ENCODE measurements at places on chromosomes 2 and 18. TPM values are rescaled to one million over a fixed set of nuclear protein-coding genes. Genes with fewer than 3 reads are reported as not detected.
A peak's percentile ranks its signal among the peaks of the same experiment; 100 is the strongest.

UPP2 gene
- total RNA-seq: not detected

- no peak for DNase-seq
These were observed 156.4 kb downstream of the SMAD7 start for GRCh38 chr18:48794251-48794970.

GRCh38 chr2:237200462-237200861, 114.8 kb downstream of the COPS8 start:
- no peak for DNase-seq

VIL1 gene
- 0.11 TPM for total RNA-seq

GRCh38 chr18:45780568-45780967, 44.9 kb upstream of the SIGLEC15 start:
- peak; percentile 36 for DNase-seq

DNA sequence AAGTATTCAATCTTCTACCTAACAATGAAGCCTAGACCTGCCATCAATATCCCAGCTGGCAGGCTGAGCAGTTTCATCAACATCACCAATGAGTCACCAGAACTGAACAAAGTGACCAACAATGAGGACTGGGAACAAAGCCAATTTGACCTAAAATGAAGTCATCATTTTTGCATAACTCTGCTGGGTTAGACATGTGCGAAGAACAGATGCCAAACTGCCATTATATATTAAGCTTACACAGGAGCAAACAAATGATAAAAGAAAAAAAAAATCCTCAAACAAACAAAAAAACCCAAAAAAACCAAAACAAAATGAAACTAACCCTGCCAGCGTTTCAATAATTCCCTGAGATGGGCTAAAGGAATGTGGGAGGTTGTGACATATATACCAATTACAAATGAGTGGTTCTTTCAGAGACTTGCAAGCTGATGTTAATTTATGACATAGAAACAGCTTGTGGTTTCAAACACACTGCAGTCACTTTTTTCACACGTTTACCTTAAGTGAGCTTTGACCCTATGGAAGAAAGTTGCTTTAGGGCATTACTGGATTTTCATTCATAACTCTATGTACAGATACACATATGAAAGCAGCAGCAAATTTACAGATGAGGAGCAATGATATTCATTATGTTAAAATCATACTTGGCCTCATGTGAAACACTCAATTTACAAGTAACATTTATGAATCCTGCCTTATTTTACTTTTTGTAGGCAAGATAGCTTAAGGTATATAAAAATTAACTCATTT, 56.9 kb upstream of the CCDC141 start:
- DNase-seq: no peak

GRCh38 chr2:25201265-25201664, 32.9 kb upstream of the POMC start:
- DNase-seq: peak; percentile 51

DNA sequence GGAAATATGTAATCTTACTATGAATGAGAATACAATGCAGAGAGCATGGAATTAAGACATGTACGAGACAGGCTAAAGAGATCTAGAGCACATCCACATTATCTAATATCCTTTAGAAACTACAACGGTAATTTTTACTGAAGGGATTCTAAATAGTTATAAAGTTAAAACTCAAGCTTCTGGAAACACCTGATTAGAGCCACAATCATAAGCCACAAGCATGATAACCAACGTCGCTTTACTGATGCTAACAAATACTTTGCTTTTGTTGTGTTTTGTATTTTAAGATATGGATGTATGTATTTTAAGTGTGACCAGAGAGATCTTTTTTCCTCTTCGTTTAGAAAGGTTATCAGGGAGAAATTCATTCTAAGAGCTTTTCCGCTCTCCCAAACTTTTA, 44.0 kb upstream of the STK17B start:
- no peak for DNase-seq

B3GNT7 gene
- 21.5 TPM for total RNA-seq

- DNase-seq: peak; percentile 17
These were observed 688 bp upstream of the WDR33 start for GRCh38 chr2:127811397-127812321.

- DNase-seq: no peak
These were observed 160.9 kb downstream of the NCKAP5 start for GRCh38 chr2:133407341-133407740.

Measured in SK-MEL-5 (cell line).